ENCODE measurements at places on chromosomes 4 and X.

DNA sequence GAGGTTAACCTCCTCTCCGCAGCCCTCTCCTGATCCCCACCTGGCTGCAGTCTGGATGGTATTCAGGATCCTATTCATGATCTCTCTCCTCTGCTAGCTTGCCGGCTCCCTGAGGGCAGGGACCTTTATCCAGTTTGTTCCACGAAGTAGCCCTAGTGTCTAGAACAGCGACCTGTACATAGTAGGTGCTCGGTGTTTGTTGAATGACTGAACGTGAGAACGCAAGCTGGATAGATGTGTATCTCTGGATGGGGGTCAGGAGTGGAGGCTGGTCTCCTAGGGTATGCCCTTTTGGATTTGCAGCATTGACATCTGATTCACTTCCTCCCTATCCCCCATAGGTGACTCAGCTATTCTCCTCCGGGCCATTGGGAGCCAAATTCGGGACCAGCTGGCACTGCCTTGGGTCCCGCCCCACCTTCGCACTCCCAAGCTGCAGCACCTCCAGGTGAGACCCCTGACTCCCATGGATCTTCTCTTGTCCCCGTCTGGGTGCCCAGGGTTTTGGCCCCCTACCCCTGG is 7.3 kb downstream of the CCDC22 start:
- DNase-seq: no peak

GRCh38 chr4:22485737-22486136 is 30.1 kb downstream of the ADGRA3 start:
- peak; percentile 54 for DNase-seq

DNA sequence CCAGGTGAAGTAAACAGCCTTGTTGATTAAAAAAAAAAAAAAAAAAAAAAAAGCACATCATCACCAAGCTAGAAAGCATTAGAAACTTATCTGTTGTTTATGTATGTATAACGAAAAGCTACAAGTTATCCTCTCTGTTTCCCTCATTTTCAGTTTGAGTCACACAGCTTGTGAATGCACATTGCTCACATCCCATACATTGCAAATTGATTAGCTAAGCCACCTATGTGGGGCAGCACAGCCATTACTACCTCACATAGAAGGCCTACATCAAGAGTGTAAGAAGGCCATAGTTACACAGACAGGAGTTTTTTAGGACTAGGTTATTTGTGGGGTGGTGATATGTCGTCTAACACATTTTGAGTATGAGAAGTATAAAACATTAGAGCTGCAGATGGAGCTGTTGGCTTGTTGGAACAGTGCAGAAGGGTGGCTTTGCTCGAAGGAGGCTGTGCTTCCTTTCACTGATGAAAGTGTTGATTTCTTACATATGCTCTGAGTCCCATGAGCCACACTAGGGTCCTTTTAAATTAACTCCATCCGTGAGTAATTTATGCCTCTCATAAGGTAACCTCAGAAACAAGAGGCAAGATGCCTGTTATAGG is 431.6 kb downstream of the GABRG1 start:
- no peak for DNase-seq

DNA sequence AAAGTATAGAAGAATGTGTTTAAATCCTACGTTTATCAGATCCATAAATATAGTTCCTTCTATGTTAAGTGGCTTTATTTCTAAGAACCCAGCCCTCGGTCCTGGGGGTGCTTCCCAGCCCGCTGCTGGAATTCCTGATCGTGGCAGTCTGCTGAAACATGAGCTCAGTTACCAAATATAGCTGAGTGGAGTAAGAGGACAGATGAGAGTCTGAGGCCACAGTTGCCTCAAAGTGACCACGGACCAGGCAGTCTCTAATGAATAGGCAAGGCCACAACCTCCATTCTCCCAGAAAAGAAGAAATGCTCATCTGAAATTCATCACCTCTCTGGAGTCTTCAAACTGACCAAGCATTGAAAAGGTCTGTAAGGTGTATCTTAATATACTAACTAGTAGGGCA is at the start of gene PALLD:
Gene PALLD (plus strand): TSS at position 219 of the 400 bp plus-strand sequence.
- no peak for DNase-seq

- DNase-seq: no peak
Observed at GRCh38 chr4:172983014-172983413, 185.6 kb upstream of the GALNT7 start.

DNA sequence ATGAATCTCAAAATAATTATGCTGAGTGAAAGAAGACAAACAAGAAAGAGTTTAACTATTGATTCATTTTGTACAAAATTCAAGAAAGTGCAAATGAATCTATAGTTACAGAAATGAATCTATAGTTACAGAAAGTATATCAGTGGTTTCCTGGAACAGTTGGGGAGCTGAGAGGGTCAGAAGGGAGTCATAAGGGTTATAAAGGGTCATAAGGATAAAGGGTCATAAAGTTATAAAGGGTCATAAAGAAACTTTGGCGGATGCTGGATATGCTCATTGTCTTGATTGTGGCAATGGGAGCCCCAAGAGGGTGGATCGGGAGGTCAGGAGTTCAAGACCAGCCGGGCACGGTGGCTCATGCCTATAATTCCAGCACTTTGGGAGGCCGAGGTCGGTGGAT is 26.0 kb upstream of the INTS6L start:
- DNase-seq: no peak
